ENCODE measurements at places on chromosomes 16 and 17. TPM values are rescaled to one million over a fixed set of nuclear protein-coding genes. Genes with fewer than 3 reads are reported as not detected.
A peak's percentile ranks its signal among the peaks of the same experiment; 100 is the strongest.

- no peak for DNase-seq
Observed at GRCh38 chr16:11249233-11250061, 6.6 kb downstream of the SOCS1 start.

- DNase-seq, result no peak
Observed at GRCh38 chr16:84973236-84973635, 38.1 kb downstream of the ZDHHC7 start.

DNA sequence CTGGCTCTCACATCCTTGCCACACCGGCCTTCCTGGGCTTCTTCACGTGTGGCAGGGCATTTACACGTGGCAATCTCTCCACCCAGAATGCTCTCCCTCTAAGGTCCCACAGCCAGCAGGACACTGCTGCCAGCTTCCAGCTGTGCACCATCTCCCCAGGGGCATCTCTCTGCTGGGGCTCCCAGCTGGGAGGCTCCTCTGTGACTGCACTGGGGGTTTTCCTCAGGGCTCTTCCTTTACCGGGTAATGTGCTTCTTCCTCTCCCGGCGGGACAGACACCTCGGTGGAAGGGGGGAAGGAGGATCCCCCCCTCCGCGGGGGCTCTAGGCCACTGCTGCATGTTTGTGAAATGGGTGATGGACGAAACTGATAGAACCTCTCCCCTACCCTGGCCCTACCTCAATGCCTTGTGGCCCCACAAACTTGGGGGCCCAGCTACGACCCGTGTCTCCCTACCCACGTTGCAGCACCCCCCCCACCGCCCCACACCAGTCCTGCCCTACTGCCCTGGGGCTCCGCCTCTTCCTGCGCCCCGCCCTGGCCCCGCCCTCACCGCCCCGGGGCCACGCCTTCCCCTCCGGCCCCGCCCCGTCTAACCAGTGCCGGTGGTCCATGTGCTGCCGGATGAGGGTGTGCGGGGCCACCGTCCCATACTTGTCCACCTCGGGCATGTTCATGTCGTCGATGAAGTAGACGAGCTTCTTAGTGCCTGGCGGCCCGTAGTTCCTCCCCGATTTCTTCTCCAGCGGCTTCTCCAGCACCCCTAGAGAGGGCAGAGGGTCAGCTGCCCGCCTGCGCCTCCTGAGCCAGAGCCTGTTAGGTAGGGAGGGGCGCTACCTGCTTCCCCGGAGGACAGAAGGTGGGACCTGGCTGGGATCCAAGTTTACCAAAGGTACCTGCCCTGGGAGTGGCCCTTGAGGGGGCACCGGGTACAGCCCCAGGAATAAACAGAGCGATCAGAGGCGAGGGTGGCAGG, 92.6 kb downstream of the DNAH17 start:
- DNase-seq, result peak; percentile 73

GRCh38 chr16:87947356-87948118, 3.7 kb upstream of the BANP start:
- DNase-seq, result no peak

DNA sequence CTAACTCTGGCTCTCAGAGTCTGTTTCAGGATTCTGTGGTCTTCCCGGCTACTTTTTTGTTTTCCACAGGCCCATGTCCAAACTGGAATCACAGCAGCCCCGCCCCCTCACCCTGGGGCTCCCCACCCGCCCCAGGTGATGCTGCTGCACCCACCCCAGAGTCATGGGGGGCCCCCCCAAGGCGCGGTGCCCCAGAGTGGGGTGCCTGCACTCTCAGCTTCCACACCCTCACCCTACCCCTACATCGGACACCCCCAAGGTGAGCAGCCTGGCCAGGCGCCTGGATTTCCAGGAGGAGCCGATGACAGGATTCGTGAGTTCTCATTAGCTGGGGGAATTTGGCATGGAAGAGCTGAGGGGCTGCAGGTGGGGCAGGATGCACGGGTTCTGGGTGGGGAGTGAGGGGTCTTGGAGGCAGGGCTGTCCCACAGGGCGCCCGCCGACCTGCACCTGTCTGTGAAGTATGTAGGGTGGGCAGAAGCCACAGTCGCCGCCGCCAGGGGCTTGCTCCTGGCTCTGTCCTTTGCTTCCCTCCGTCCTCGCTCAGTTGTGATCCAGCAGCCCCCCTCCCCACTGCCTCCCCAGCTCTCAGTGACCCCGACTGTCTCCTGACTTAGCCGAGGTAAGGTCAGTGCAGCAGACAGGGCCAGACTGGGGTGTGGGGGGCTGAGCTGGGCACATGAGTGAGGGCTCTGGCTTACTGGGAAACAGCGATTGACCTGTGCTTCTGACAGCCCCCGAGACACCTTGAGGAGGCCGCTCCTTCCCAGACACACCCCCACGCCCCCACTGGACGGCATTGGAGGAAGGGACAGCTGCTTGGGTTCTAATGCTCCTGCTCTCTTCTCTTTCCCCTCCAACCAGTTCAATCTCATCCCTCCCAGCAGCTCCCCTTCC, 10.0 kb downstream of the TUFM start:
- DNase-seq, result no peak

DNA sequence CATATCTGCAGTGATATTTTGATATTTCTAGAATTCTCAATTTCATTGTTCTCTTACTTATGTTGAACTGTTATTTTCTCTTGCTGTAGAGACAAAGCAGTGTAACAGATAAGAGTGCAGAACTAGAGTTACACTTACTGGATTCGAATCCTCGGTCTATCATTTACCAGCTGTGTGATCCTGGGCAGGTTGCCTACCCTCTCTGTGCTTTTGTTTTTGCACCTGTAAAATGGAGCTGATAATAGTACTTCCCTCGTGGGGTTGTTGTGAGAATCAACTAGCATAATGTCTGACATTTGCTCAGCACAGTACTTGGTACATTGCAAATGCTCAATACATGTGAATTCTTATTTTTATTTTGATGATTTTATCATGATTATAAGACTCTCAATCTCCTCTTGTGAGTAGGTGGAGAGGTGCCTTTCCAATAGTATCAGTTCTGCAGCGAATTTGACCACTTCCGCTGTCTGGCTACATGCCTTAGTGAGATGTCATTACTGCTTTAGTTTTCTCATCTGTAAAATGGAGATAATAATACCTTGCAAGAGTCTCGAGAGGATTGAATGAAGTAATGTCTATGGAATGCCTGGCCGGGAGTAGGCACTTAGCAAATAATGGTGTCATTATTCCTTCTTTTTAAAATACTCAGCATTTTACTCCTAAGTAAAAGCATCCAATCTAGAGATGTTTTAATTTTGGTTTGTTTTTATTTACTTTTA, 312.2 kb upstream of the MAF start:
- DNase-seq, result no peak

- DNase-seq, result no peak
Observed at GRCh38 chr16:78871241-78871640, 729.3 kb downstream of the MAF start.

DNA sequence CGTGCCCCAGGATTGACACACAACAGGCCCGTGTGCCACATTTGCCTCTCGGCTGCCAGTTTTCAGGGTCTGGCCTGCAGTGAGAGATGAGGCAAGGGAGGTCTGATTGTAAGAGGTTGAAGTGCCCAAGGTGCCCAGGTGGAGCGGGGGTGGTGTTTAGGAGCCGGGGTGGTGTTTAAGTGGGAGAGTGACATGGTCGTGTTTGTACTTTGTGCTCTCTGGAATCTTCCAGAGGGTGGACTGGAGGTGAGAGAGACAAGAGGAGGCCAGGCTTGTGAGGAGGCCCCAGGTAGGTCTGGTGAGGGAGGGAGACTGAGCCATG, 10.5 kb downstream of the SLC5A10 start:
- no peak for DNase-seq

GRCh38 chr17:65741710-65742109, 180.3 kb upstream of the AXIN2 start:
- DNase-seq, result no peak

DNA sequence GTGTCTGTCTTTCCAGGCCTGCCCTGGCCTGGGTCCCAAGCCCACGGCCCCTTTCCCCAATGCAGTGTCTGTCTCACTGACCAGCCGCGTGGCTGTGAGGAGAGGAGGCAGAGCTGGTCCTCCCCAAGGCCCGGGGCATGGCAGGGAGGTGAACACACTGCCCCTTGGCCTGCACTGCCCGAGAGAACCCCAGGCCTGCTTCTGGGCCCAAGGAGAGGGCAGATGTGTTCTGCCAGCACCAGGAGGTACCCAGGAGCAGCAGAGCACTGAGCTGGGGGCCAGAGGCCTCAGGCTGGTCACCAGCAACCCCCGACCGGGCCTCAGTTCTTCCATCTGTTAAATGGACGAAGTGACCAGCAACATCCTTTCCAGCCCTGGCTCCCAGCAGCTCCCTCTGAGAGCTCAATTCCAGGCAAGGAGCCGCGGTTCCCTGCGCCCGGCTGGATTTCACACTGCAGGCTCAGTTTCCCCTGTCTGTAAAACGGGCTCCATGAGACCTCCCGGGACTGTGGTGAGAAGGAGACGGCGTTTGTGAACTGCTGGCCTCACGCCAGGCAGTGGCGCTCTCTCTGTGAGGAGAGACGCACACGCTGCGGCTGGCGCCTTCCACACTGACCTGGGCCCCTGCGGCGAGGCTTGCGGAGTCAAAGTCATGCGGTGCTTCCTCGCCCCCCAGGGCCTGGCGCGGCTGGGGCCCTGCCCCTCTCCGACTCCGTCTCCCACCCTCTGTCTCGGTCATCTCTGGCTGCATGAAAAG, 8.1 kb upstream of the ZFPM1 start:
- DNase-seq, result no peak

DNA sequence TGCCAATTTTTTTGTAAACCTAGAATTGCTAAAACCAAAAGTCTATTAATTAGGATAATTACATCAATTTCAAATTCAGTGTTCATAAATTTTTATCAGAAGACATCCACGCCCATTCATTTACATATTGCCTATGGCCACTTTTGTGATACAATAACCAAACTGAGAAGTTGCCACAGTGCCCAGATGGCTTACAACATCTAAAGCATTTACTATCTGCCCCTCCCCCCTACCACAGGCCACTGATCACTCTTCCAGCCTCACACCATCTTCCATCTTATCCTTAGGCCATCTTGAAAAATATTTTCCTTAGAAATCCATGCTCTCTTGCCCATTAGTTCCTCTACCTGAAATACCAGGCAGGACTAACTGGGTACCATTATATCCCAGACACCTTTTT, 6.3 kb upstream of the PRKAR1A start:
- DNase-seq, result no peak

DNA sequence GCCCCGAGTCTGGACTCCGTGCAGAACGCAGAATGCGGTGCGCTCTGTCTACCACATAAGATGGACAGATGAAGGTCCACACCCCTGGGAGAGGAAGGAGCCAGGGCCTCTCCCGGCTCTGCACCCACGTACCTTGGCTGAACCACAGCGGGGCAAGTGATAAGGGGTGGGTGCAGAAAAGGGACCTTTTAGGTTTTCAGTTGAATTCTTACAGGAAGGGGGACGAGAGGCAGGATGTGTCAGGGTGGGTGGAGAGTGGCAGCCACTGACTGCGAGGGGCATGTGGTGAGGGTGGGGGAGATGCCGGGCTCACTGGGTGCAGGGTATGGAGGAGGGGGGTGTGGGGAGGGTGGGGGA, 372 bp downstream of the CD300A start:
- peak; percentile 38 for DNase-seq

DNA sequence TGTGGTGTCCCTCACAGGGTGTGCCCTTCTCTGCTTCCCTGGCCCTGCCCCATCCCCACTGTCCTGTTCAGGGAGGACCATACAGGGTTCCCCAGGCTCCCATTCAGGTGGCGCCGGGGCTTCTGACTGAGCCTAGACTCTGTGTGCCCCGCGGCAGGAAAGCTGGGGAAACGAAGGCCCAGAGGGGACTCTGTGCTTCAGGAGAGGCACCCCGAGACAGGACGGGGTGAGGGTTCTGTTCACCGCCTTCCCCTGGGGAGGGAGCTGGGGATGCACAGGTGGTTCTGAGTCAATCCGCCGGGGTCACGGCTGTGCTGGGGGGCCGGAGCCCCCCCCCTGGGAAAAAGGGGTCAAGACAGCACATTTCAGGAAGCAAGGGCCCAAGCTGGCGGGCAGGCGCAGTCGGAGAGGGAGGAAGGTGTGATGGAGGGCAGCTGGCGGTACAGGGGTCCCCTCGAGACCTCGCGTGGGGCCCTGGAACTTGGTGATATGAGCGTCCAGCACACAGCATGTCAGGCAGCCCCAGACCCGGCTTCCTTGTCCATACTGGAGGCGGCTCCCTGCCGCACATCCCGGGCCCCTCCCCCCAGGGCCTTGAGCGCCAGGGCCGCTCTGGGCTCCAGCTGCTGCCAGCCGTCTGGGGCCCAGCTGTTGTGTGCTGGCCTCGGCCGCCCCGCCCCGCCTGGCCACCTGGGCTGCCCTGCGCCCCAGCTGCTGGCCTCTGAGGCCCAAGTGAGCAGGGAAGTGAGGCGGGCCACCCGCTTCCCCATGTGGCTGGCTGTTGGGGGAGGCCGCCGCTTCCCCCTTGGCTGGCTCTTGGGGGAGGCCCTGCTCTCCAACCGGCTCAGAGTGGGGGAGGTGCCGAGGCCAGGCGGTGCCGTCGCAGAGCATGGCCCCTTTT, 5.6 kb upstream of the NOTUM start:
- no peak for DNase-seq

DNA sequence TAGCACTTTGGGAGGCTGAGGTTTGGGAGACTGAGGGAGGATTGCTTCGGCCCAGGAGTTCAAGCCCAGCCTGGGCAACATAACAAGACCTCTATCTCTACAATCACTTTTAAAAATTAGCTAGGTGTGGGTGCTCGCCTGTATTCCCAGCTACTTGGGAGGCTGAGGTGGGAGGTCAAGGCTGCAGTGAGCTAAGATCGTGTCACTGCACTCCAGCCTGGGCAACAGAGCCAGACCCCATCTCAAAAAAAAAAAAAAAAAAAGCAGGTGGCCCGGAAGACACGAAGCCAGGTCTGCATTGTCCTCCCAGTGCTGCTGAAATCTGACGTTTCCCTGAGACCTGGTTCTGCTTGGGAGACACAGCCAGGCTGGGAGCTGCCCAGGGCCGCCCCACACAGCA, 18.8 kb upstream of the TIMP2 start:
- DNase-seq, result no peak

GRCh38 chr17:72423718-72424117, 302.9 kb downstream of the SOX9 start:
- DNase-seq, result no peak

DNA sequence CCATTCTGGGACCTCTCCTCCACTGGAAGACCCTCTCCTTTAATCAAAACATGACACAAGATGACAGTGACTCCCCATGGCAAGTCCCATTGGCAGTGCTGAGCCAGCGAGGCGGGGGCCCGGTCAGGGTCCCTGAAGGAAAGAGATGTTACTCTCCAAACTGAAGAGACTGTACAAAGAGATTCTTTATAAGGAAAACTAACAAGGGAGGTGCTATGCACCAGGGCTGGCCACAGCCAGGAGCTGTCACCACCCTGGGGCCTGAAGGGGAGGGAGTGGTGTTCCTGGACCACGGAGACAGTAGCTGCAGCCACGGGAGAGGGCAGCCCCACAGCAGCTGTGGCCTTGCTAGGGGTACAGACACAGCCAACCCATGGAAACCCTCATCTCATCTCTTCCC, 123.1 kb downstream of the XYLT1 start:
- no peak for DNase-seq

Gene MINK1
- total RNA-seq, result 171 TPM

Gene SLC38A8
- total RNA-seq, result not detected

Gene KRT33B
- not detected for total RNA-seq

Gene CCL15
- not detected for total RNA-seq

Gene E2F4
- 50.9 TPM for total RNA-seq

Gene SOX8
- total RNA-seq, result 1.4 TPM

Gene PRKCB
- total RNA-seq, result 64.7 TPM

Gene CES1
- 0.22 TPM for total RNA-seq

Gene NPIPA3
- 1.6 TPM for total RNA-seq

Gene ATF7IP2
- total RNA-seq, result 86.9 TPM

Gene TBC1D3H
- not detected for total RNA-seq

Gene PHOSPHO1
- total RNA-seq, result not detected
